ENCODE measurements at places on chromosomes 2 and 18.

- peak; percentile 49 for DNase-seq
Observed at GRCh38 chr2:240514631-240515030, 43.2 kb downstream of the ANKMY1 start.

DNA sequence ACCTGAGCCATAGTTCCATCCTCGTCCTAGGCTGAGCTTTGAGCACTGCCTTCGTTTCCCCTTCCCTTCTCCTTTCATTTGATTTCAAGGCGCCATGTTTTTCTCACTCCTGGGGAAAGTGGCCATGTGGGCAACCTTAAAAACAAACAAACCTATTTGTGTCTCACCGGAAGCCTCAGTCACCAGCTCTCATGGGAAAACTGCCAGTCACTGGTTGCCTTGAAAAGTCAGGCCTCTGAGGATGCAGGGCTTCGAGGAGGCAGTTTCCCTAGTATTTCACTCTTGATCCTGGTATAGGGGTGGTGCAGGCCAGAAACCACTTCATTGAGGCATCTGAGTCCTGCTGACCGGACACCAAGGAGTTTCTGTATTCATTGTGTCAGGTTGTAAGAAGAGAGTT, 59.2 kb upstream of the TRIB2 start:
- no peak for DNase-seq

- DNase-seq: no peak
Observed at GRCh38 chr18:62370366-62370765, 45.3 kb downstream of the TNFRSF11A start.

GRCh38 chr2:168084288-168084687, 163.1 kb downstream of the STK39 start:
- DNase-seq: no peak

DNA sequence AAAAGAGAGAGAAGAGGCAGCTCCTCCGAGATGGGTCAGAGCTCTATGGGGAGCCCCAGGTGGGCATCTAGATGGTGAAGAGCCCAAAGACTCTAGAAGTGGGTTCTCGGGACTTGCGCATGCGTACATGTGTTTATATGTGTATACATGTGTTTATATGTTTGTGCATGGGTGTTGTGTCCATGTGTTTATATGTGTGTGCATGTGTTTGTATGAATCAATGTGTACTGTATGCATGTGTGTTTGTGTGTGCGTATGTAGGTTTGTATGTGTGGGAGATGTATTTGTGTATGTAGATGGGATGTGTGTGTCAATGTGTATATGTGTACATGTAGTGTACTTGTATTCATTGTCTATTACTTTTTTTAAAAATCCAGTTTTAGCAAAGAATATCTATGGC, 25.6 kb downstream of the DNPEP start:
- DNase-seq: no peak

GRCh38 chr2:102872388-102872787, 110.6 kb downstream of the TMEM182 start:
- DNase-seq: no peak

DNA sequence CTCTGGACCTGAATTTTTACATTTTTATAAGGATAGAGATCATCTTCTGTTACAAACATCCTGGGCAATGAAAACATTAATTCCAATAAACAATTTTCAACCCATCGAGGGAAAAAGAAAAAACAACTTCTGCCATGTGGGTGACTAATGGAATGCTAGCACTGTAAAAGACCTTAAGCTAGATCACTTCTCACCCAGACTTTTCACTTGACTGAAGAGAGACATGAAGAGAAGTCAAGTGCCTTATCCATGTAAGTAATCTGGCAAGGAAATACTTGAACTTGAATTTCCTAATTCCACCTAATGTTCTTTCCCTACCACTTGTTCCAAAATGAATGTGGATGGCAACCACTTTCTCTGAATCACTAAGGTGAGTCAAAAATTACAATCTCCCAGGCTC, 98.3 kb upstream of the ACVR1C start:
- DNase-seq: no peak

GRCh38 chr18:48200631-48201336, 208.4 kb downstream of the ZBTB7C start:
- DNase-seq: no peak

DNA sequence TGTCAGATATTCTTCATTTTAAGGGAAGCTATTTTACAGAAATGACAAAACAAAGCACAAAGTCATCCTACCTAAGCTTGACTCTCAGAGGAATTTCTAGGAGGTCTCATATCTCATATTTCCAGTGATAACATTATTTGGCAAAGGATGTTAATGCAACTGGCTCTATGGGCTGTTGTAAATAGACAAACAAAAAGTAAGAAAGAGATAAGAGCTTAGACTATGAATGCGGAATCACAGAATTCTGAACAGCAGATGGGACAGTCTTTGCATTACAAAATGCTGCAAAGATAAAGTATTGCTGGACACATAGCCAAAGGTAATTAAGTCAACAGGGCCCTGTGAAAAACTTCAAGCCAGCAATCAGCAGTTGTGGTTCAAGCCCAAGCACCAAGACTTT, 23.9 kb downstream of the PIAS2 start:
- no peak for DNase-seq

DNA sequence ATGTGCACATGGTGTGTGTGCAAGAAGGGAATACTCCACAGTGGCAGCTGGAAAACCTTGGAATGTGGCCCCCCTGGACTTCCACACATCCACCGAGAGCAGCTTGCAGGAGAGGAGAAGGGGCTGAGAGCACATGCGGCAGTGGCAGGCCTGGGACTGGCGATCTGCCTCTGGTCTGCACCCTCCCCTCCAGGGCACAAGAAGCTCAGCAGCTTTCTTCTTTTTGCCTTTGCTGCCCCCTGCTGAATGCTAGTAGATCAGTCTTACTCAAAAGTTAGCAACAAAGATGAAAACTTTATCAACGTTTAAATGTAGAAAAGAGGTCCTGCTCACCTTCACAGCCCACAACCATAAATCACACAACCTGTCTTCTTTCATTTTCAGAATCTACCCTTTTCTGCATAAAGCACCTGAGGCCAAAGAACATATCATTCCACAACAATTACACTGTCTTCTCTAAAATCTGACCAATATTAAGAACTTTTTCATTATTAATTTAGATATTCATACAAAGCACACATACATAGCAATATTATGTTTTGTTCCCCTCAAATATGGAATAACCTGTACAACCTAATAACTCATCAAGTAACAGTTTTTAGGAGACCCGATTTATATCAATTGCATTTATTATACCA, 34.6 kb downstream of the TGFBRAP1 start:
- no peak for DNase-seq

GRCh38 chr2:175454953-175455389, 273.5 kb upstream of the ATP5MC3 start:
- no peak for DNase-seq

DNA sequence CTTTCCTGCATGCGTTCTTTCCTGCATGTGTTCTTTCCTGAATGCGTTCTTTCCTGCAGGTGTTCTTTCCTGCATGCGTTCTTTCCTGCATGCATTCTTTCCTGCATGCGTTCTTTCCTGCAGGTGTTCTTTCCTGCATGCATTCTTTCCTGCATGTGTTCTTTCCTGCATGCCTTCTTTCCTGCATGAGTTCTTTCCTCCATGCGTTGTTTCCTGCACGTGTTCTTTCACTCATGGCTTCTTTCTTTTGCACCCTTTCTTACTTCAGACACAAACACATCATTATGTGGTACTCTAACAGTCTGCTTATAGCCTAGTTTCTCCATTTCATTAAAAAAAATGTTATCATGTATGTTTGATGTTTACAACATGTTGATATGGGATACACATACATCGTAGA, 261.6 kb upstream of the PXDN start:
- no peak for DNase-seq

DNA sequence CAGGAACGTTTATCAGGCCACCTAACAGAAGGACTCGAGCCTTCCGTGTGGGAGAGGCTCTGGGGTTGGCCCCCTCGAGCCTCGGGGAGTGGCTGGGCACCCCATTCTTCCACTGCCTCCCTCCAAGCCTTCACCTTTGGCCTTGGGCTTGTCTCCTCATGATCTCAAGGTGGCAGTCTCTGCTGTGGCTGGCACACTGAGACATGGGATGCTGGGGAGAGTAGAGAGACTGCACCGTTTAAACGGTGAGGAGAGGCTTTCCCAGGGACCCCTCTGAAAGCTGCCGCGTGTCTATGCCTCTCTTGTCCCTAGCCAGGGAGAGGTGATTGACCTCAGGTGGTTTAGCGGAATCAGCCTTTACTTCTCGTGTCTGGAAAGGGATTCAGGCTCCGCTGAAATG, 71.0 kb downstream of the DCDC2C start:
- peak; percentile 0 for DNase-seq

- DNase-seq: no peak
Observed at GRCh38 chr2:133956434-133956935, 297.4 kb upstream of the MGAT5 start.

DNA sequence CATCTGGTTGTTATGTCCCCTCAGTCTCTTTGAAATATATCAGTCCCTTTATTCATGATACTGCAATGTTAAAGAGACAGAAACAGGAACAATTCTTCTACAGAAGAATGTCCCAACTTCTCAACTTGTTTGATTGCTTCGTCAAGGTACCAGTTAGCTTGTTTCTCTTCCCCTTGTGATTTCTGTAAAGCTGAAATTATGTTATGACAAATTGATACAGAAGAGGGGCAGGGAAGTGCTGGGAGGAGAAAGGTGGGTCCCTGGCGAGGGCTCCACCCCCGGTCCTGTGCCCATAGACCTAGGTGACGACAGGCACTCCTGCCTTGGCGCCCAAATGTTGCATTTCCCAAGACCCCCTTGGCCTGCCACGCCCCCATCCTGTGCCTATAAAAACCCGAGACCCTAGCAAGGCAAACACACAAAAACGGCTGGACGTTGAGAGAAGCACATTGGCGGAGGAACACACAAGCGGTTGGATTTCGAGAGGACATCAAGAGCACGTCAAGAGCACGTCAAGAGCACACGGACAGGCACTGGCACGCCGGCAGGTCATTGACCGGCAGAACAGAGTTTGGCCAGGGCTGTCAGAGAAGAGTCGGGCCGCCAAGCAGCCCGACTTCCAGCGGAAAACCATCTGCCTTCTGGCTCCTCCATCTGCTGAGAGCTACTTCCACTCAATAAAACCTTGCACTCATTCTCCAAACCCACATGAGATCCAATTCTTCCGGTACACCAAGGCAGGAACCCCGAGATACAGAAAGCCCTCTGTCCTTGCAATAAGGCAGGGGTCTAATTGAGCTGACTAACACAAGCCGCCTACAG, 11.5 kb upstream of the RTN4 start:
- DNase-seq: no peak

GRCh38 chr18:69216321-69216720, 184.4 kb upstream of the DOK6 start:
- no peak for DNase-seq
